Right cardiac atrium (tissue), 5 donors: ENCODE measurements at places on chromosomes 1 and 21. TPM values are rescaled to one million over a fixed set of nuclear protein-coding genes. Genes with fewer than 3 reads are reported as not detected.

The PTAFR gene
- 0.52 TPM for polyA plus RNA-seq

The GFI1 gene
- polyA plus RNA-seq, result 0.18 TPM

The PRDM15 gene
- polyA plus RNA-seq, result 2.1 TPM

The ANGPTL3 gene
- polyA plus RNA-seq, result not detected

The ERICH3 gene
- 0.07 TPM for polyA plus RNA-seq

The FAM72A gene
- polyA plus RNA-seq, result 1.1 TPM

The CD101 gene
- 0.48 TPM for polyA plus RNA-seq

The CLCA1 gene
- not detected for polyA plus RNA-seq

The CACHD1 gene
- 1.6 TPM for polyA plus RNA-seq

The FCER1A gene
- polyA plus RNA-seq, result not detected

The AZIN2 gene
- polyA plus RNA-seq, result 2.4 TPM

The F5 gene
- polyA plus RNA-seq, result 6.8 TPM

The NHLH1 gene
- 0.05 TPM for polyA plus RNA-seq

The SLAMF8 gene
- polyA plus RNA-seq, result 0.52 TPM

The CR1L gene
- not detected for polyA plus RNA-seq
